Esophagus muscularis mucosa (tissue), 4 donors: ENCODE measurements at places on chromosomes 5 and 9. TPM values are rescaled to one million over a fixed set of nuclear protein-coding genes. Genes with fewer than 3 reads are reported as not detected.
A peak's percentile ranks its signal among the peaks of the same experiment; 100 is the strongest.

ZBED3 gene
- total RNA-seq: 6.5 TPM

SLC6A19 gene
- not detected for total RNA-seq

UBE2QL1 gene
- total RNA-seq: 1.6 TPM

- DNase-seq: peak; percentile 31
Observed at GRCh38 chr5:79806741-79807140, 117.1 kb downstream of the CMYA5 start.

GRCh38 chr9:133813749-133814585, 75.8 kb upstream of the SARDH start:
- DNase-seq: no peak

DNA sequence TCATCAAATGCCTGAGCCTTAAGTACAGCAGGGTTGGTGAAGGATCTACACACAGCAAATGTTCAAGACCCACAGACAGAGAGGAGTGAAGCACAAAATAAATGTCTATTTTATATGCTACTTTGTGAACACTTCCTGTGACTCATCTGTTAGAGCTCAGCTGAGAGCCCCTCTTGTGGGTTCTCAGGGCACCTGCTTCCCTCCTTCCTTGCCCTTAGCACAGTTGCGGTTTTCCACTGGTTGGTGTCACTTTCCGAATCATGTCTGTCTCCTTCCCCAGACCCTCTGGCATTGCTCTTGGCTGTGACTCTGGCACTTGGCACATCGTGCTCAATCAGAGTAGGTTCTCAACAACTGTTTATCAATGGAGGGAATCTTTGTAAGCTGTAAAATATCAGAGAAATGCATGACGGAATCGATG, 128.5 kb upstream of the STC2 start:
- no peak for DNase-seq

DNA sequence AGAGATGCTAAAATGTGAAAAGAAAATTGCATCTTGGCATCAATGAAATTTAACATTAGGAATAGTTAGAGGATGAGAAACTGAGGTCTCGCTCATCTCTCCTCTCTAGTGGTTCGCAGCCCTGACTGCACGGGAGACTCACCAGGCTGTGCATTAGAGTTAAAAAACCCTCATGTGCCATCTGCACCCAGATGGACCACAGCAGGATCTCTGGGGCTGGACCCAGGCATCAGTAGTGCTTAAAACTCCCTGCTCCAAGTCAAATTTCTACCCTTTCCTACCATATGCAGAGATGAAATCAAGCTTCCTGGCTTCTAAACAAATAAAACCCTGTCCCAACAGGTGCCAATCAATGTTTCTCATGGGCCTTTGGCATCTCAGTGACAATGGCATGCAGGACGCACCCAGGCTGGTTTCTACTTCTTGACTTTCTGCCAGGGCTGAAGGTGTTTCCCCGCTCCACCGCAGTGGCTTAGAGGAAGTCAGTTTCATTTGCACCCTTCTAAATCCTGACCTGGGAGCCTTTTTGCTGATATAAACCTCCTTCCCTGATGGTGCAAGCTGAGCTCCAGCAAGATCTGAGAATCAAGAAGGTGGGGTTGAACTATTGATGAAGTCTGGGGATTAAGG, 132.6 kb downstream of the NSG2 start:
- DNase-seq: peak; percentile 12

DNA sequence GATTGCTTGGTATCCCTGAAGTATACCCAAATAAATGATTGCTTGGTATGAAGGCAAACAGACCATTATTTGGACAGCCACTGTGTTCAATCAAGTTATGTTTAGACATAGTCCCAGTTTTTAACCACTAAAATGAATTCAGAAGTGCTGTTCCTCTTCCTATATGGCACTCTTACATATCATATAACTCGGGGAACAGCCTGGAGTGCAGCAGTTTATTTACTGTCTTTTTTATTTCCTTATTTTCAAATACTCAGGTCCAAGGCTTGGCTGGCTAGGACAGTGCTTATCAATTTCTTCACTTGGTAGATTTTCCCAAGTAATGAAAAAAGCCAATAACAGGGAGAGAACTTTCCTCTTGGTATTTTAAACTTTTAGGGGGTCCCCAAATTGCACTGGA, 58.6 kb upstream of the CCDC112 start:
- DNase-seq: peak; percentile 7

GRCh38 chr9:86604741-86605140, 250.5 kb upstream of the TUT7 start:
- no peak for DNase-seq

GRCh38 chr9:35716230-35716629, 15.8 kb downstream of the TLN1 start:
- DNase-seq: no peak

- no peak for DNase-seq
Observed at GRCh38 chr5:55407059-55407684, 99.4 kb downstream of the MTREX start.
